CD8-positive, alpha-beta T cell (primary cell): ENCODE measurements at places on chromosomes 1 and 21. TPM values are rescaled to one million over a fixed set of nuclear protein-coding genes. Genes with fewer than 3 reads are reported as not detected.

The CFHR1 gene
- total RNA-seq, result not detected

The UQCRHL gene
- 0.53 TPM for total RNA-seq

The C1orf116 gene
- total RNA-seq, result 0.31 TPM

The TFF2 gene
- total RNA-seq, result not detected

The GJB4 gene
- not detected for total RNA-seq

The GBP1 gene
- total RNA-seq, result 25.9 TPM

The OR10J1 gene
- not detected for total RNA-seq

The CDKN2C gene
- total RNA-seq, result 5.3 TPM

The FAM131C gene
- total RNA-seq, result not detected

DNA sequence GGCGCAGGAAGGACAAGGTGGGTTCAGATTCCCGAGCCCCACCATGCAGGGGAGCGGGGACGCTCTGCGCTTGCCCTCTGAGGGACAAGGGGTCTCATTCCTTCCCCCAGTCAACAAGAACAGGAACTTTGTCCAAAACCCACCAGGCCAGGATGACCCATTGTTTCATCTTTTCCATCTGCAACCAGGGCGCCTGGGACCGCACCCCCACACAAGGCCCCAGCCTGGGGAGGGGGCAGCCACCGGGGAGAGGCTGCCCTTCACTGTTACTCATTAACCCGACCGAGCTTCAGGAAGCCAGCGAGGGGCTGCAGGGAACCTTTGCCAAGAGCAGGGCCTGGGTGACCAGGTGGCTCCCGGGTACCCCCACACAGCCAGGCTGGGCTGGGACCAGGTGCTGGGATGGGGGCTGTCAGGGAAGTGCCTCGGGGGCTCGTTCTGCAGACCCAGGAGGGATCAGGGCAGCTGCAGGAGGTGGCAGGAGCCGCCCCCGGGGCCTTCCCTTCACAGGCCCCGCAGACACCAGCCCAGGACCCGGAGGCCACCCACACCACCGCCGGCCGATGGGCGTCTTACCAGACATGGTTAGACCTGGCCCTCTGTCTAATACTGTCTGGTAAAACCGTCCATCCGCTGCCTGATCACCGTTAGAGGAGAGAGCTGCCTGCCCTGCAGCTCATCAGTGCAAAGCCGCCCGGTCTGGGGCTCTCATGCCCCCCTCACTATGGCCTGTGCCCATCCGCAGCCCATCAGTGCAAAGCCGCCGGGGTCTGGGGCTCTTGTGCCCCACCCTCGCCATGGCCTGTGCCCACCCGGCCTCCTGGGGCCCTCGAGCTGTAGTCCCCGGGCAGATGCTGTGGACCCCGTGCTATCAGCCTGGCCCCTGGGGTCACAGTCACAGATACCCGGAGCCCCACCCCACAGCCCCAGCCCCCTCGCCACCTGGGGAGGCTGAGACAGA, 4.9 kb upstream of the TTLL10 start:
- DNase-seq, result no peak

GRCh38 chr1:8651962-8652361, 165.5 kb downstream of the RERE start:
- no peak for DNase-seq

GRCh38 chr1:88801575-88802208, 89.7 kb downstream of the GTF2B start:
- no peak for DNase-seq

- DNase-seq, result peak; percentile 61
Observed at GRCh38 chr1:20058531-20058930, 11.5 kb upstream of the PLA2G5 start.

GRCh38 chr1:11388617-11389016, 90.3 kb upstream of the DISP3 start:
- no peak for DNase-seq

DNA sequence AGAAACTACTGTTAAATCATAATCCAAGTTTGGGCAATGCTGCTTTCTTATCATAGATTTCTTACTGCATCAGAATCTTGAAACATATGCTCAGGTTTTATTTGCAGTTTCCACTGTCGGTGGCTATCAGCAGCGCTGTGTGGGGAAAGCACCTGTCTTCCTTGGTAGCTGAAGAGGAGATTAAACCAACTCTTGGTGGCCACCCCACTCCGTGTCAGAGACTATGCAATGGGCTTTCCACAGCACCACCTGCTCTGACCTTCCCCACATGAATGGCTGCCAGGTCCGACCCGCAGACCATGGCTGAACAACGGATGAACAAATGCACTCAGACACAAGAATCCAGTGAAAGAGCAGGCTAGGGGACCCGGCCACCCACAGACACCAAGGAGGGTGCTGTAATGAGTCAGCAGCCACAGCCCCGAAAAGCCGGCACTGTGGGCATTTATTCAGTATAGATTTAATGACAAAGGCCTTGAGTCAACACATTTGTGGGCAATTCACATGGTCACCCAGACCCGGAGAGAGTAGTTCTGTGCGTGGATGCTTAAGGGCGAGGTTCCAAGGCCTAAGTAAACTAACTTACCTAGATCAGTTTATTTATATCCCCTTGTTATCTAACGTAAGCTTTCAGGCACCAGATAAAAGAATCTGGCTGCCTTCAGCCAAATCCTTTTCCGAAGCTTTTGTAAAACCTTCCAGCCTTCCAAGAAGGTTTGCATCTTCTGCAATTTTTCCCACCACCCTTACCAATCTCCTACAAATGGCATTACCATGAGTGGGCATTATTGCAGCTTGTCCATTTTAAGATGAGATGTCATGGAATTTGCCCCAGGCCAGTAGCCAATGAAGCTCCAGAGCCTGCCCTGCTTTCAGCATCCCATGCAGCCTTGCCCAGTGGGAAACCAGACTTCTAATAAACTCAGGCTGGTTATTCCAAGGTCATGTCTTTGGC, 82.7 kb downstream of the HLCS start:
- DNase-seq, result no peak

DNA sequence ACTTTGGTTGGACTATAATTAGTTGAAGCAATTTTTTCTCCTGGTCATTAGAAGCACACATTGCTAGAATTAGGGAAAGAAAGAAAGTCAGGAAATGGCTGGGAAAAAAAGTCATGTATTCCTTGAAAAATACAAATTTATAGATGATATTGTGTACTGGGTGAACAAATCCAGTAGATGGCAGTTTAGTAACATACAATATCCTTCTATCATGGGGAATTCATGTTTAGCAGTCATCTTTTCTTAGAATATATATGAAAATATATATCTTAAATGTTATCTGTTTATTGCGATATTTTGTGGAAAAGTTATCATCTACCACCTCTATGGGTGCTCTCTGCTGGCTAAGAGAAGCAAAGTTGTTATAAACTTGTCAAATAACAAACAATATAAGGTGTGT, 13.1 kb upstream of the ZRANB2 start:
- no peak for DNase-seq

DNA sequence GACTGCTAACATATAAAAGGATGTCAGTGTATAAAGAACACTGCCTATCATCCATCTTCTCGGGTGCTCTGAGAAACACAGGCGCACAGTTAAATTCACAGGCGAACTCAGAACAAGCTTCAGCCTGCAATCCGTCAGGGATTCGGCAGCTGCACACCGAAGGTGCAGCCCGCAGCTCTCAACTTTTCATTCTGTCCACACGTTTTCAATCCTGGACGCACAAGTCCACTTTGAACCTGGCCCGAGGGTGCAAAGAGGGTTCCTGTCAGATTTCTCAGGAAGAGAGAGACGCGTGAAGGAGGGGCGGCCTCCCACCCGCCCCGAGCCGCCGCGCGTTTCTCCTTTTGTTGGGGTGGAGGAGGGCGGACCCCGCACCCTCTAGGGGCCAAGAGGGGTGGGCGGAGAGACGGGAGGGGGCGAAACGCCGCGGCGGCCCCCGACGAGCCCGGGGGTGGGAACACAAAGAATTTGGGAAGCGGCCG, 724 bp downstream of the DOCK7 start:
- peak; percentile 28 for DNase-seq

DNA sequence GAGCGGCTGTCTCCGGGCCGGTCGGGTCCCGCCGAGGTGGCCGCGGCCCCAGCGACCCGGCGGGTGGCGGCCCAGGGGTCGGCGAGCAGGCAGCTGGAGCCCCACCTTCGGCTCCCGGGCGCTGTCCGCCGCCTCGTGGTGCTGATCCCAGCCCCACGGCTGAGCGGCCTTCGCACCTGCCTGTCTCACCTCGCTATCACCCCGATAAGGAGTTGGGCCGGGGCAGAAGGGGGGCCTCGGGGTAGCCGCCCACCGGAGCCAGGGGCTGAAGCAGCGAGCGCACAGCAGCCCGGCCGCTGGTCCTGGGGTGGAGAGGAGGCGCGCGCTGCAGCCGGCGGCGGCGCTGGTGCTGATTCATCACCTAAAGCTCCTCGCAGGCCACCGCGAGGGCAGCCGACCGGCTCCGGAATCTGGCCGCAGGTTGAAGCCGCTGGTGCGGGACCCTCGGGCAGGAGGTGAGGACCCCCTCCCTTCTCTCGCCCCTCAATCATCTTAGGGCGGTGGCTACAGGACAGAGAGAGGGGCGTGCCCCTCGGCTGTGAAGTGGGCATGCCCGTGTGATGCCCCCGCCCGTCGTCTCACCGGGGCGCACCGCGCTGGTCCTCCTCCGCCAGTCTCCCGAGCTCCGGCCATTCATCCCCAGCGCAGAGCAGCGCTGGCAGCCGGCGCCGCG, 575 bp downstream of the TRIM67 start:
- peak; percentile 19 for DNase-seq

- DNase-seq, result no peak
Observed at GRCh38 chr1:30511563-30511962, 211.8 kb downstream of the MATN1 start.

- no peak for DNase-seq
Observed at GRCh38 chr1:167152192-167152876, 58.5 kb downstream of the STYXL2 start.

- DNase-seq, result no peak
Observed at GRCh38 chr1:241918879-241919278, 38.7 kb upstream of the BECN2 start.

GRCh38 chr1:99279525-99279924, 15.2 kb downstream of the PLPPR4 start:
- no peak for DNase-seq

- no peak for DNase-seq
Observed at GRCh38 chr21:39208624-39209333, 25.5 kb upstream of the PSMG1 start.

DNA sequence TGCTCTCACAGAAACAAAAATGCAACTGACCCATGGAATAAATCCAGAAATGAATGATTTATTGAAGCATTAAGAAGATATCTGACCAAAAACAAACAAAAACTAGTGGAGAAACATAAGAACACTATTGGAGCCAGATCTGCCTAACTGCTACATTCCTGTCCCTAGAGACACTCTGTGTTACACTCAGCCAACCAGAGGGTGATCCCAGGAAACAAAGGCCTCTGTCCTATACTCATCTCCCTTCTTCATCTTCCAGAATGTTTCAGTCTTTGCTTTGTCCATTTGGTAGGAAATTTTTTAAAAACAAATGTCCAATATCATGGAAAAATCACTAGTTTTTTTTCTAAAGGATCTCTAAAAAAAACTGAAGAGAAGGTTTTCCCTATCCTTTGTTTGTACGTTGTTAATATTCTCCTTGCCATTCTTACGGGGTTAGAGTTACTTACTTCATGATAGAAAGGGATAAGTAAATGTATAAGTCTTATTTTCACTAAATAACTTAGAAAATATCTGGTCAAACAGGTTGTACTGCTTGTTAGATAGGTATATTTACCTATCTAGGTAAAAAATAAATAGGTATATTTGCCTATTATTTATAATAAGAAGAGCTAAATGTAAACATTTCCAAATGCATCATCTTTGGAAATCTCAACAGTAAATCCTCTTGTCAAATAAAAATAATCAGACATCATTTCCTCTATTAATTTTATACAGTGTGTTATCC, 59.1 kb downstream of the NME7 start:
- no peak for DNase-seq

DNA sequence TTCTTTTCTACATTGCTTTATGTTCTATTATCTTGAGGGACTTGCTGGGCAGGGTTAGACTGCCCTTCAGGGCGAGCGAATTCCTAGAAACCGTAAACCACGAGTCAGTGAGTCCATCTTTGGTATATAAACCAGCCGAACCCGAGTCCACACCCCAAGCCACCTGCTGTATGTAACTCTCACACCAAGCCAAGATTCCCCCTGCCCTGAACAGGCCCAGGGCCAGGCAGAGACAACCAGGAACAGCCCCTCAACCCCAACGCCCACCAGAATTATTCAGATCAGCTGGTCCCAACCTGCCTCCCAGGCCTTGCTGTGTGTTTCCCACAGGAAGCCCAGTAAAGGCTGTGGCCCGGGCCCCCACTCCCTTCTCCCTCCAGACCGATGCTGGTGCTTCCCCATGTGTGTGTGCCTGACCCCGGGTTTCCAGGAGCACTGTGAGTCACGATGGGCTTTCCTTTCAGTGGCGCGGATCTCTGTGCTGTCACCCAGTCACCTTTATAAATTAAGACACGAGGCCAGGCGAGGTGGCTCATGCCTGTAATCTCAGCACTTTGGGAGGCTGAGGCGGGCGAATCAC, 17.1 kb downstream of the KIF17 start:
- DNase-seq, result no peak

- no peak for DNase-seq
Observed at GRCh38 chr1:88979054-88979748, 13.2 kb downstream of the KYAT3 start.

DNA sequence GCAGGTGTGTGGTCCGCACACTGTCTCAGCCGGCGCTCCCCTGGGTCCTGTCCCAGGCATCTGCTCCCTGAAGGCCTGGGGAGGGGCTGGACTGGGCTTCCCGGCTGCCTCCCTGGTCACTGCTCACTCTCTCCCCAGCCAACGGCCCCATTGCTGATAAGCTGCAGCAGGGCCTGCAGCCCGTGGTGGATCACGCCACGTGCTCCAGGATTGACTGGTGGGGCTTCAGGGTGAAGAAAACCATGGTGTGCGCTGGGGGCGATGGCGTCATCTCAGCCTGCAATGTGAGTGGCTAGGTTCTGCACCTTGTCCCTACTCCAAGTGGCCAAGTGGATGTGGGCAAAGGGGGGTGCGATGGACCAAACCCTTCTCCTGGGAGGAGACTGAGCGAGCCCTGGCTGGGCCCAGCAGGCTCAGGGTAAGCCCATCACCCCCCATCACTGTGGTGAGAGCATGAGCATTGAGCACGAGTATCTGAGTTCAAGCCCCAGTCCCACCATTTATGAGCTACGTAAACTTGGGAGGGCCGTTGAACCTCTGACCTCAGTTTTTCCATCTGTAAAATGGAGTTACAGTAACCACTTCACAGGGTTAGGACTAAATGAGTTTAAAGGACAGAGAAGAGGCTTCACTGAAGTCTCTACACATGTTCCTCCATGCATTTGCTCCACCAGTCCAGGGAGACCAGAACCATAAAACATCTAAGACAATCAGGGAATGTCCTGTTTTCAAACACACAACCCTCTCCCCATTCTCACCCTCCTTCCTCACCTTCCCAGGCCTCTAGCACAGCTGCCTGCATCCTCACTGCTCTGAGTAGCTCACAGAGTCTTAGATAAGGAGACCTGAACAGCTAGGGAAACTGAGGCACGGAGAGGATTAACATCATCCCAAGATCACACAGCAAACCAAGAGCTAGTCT, 6.5 kb downstream of the CTRC start:
- no peak for DNase-seq

GRCh38 chr1:175845338-175845737, 101.9 kb upstream of the TNR start:
- DNase-seq, result no peak
